ENCODE measurements at places on chromosomes 16 and 17.

- H3K4me3 ChIP-seq = peak overlapping the region; percentile 94
- H3K27me3 ChIP-seq = peaks cover 8% of the 10 kb centered on the region
- H3K36me3 ChIP-seq = peaks cover 26% of the 10 kb centered on the region
Measured at GRCh38 chr17:28385406-28385805, 13.9 kb downstream of the SARM1 start.

- H3K36me3 ChIP-seq = no peaks in the 10 kb centered on the region
- H3K4me1 ChIP-seq = peaks cover 30% of the 10 kb centered on the region
- no peaks in the 10 kb centered on the region for H3K27me3 ChIP-seq
- peak; percentile 64 for DNase-seq
- peak overlapping the region; percentile 98 for H3K27ac ChIP-seq
- peak overlapping the region; percentile 81 for H3K4me3 ChIP-seq
Measured at GRCh38 chr17:16286009-16286946, 67.0 kb downstream of the CENPV start.

DNA sequence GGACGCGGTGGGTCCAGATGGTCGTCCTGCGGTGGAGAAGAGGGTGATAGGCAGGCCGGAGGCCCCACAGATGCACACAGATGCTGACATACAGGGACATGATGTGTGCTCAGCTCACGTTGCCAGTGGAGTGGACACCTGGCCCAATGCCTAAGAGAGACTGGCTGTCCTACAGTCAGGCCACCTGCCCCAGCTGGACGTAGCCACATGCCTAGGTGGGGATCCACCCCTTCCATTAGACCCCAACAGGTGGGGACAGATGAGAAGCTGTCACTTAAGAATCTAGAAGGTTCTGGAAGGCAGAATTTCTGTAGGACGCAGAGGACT is 117.6 kb upstream of the ZNF750 start:
- no peak overlapping the region for H3K4me3 ChIP-seq
- DNase-seq = no peak
- H3K4me1 ChIP-seq = peaks cover 3% of the 10 kb centered on the region
- no peak overlapping the region for H3K27ac ChIP-seq
- H3K27me3 ChIP-seq = no peaks in the 10 kb centered on the region
- H3K36me3 ChIP-seq = peaks cover 27% of the 10 kb centered on the region

GRCh38 chr17:39631403-39631802 is 4.7 kb downstream of the PPP1R1B start:
- no peaks in the 10 kb centered on the region for H3K36me3 ChIP-seq
- peak overlapping the region; percentile 3 for H3K27ac ChIP-seq
- H3K4me1 ChIP-seq = peaks cover 37% of the 10 kb centered on the region

DNA sequence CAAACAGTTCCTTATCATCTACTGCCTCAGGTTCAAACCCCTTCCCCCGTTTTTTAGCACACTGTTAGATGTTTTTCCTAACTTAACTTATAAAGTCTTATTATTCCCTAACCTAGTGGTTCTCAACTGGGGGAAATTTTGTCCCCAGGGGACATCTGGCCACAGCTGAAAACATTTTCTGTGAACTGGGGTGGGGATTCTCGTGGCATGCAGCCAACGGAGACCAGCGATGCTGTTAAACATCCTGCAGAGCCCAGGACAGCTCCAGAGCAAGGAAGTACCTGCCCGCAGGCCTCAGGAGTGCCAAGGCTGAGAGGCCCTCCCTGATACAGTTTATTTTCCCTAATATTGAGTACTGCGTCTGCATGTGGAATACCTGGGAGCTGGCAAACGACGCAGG is 24.3 kb downstream of the ZCCHC14 start:
- no peak overlapping the region for H3K27ac ChIP-seq
- H3K4me1 ChIP-seq = peaks cover 44% of the 10 kb centered on the region
- H3K27me3 ChIP-seq = no peaks in the 10 kb centered on the region
- no peak for DNase-seq

DNA sequence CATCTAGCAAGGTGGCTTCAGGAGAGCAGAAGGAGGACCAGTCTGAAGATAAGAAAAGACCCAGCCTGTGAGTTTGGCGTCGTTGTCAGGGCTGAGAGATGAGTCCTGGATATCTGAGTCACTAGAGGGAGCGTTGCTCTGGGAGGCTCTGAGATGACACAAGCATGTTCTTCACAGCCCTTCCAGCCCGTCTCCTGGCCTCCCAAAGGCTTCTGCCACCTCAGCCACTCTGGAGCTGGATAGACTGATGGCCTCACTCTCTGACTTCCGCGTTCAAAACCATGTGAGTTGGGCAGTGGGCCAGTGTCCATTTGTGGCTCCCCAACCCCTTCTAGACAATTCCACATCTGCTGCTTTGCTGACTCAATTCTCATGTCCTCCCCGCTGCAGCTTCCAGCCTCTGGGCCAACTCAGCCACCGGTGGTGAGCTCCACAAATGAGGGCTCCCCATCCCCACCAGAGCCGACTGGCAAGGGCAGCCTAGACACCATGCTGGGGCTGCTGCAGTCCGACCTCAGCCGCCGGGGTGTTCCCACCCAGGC is 2.3 kb downstream of the TGFB1I1 start:
- no peaks in the 10 kb centered on the region for H3K36me3 ChIP-seq
- H3K4me3 ChIP-seq = no peak overlapping the region
- H3K27ac ChIP-seq = no peak overlapping the region
- DNase-seq = no peak
- H3K27me3 ChIP-seq = peaks cover 1% of the 10 kb centered on the region
- H3K4me1 ChIP-seq = peaks cover 30% of the 10 kb centered on the region
